ENCODE measurements at places on chromosomes 3 and 15.
A peak's percentile ranks its signal among the peaks of the same experiment; 100 is the strongest.

DNA sequence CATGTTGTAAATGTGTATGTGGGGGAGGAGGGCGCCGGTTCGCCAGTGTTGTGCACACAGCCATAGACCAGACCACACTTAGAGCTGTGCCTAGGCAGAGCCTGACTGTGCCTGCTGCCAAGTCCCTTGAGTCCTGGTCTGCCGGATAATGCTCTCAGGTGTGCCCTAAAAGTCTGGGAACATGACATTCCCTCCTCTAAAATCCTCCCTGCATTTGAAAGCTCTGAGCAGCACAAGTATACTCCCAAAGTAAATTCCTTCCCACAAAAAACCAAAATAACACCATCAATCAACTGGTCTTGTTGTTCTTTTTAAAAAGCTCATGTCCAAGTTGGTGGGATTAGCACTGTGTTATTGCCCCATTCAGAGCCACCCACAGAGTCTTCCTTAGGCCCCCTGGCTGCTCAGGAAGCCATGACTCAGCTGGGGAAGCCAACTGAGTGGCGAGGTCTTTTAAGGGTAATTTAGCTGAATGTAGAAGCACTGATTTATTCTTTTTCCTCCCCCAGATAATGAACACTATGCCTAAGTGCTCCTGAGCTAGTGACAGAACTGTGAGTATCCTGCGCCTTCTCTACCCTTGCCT is 147.8 kb upstream of the MCTP2 start:
- peak; percentile 99 for DNase-seq

DNA sequence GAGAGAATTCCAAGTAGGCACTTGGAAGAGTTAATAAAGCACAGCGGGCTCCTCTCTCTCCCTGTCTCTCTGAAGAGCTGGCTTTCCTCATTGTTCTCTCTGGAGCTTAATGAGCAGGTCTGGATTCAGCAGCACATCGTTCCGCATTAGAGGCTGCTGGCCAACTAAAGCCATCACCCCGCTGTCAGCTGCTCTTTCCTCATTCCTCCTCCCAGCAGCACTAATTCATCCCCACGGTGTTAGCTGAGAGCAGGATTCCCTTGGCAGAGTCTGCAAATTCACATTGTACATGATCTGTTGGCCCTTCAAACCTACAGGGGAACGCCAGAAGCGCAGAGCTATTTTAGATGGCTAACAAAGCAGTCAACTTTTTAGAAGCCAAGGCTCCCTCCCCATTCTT is 44.2 kb downstream of the SGO1 start:
- peak; percentile 11 for DNase-seq

- DNase-seq: peak; percentile 55
These were observed 406 bp upstream of the MPI start for GRCh38 chr15:74889390-74889882.

GRCh38 chr3:142159083-142159740 is 9.9 kb upstream of the TFDP2 start:
- no peak for DNase-seq

- DNase-seq: no peak
These were observed 3.0 kb upstream of the BUB1B start for GRCh38 chr15:40157778-40158447.

- no peak for DNase-seq
These were observed 26.4 kb upstream of the PARL start for GRCh38 chr3:183911087-183911486.

DNA sequence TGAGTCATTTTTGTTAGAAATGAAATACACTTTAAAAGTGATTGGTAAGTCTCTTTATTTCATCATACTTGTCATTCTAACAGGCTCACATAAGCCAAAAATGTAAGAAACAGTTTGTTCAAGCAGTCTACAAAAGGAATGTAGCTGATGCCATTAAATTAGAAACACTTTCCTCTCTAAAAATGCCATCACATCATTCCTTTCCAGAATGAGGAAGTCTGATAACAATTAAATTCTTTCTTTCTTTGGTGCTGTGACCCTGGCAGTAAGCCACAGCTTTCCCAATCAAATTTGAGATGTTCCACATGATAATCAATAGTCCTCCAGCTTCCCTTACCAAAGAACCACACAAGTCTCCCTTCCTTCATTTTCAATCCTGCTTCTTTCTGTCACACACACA is 9.4 kb upstream of the P2RY1 start:
- DNase-seq: peak; percentile 22

- DNase-seq: no peak
These were observed 93.8 kb downstream of the FHIT start for GRCh38 chr3:61157414-61157813.

GRCh38 chr3:9666704-9667445 is 17.6 kb downstream of the MTMR14 start:
- no peak for DNase-seq

DNA sequence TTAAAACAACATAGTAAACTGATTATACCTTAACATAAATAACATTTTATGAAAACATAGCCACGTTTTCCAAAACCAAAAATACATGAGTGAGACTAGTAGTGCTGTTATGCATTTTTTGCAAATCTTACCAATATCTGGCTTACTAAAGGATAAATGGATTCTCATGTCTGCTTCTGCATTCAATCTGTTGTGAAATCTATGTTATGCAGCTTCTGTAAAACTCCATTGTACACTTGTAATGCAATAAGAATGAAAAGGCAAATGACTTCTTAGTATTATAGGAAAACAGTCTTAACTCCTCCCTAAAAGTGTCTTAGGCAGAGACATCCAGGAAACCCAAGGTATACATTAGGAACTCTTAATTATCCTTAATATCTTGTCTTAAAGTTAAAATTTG is 330.9 kb upstream of the THBS1 start:
- DNase-seq: peak; percentile 30

DNA sequence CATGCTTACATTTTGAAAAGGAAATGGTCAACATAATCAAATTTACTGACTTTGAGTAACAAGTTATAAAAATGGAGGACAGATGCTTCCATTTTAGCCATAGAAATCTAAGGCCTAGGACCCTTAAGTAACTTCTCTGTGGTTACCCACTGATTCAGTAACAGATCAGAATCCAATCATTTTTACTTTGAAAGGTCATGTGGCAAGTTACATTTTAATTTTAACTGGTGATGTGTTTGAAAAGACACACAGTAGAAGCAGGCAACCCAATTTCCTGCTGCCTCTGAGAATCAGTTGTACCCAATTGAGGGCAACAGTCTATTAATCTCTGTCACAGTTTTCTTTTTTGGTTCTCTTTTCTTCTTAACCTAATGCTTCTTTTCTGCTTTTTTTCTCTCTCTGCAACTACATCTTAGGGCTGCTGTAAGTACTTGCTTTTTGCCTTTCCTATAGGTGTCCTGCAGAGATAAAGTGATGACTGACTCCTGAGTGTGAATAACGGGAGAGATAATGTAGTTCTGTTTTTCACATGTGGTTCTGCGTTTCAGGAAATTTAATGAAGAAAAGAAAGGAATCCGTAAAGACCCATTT is 3.3 kb downstream of the ZWILCH start:
- DNase-seq: no peak

DNA sequence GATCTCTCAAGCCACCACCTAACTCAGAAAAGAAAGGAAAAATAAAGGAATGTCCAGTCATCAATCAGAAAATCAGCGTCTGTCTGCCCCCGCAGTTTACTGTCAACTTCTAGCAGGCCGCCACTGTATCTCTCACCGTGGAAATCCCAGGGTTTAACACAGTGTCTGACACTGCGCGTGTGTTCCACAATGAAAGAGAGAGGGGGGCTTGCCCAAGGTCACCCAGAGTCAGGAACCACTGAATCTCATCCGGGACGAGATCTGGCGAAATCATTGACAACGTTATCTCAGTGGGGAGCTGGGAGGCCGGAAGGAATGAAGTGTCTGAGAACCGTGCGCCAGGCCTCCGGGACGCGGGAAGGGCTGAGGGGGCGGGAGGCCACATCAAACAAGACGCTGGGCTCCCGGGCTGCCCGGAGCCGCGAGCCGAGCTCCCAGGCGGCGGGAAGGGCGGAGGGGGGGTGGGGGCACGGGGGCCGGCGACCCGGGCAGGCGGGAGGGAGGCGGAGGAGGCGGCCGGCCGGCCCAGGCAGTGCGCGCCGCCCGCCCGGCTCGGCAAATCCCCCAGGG is 2.2 kb upstream of the HES1 start:
- peak; percentile 79 for DNase-seq

DNA sequence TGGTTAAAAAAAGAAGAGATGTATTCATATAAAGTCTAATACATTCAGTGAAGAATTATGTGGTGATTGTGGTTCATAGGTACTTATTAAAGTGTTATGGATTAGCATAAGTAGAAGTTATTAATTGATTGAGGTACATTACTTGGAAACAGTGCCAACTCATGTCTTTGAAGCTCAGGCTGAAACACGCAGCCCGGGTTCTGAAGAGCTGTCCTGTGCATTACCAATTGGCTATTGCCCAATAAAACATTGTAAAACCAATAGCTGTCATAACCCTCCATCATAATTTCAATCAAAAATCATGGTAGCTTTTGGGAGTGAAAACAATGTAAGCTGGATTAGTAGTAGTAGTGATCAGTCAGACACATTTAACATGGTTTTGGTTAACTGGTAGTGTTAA is 560.1 kb downstream of the MCTP2 start:
- DNase-seq: no peak

- no peak for DNase-seq
These were observed 15.6 kb downstream of the CPA3 start for GRCh38 chr3:148880681-148881080.

DNA sequence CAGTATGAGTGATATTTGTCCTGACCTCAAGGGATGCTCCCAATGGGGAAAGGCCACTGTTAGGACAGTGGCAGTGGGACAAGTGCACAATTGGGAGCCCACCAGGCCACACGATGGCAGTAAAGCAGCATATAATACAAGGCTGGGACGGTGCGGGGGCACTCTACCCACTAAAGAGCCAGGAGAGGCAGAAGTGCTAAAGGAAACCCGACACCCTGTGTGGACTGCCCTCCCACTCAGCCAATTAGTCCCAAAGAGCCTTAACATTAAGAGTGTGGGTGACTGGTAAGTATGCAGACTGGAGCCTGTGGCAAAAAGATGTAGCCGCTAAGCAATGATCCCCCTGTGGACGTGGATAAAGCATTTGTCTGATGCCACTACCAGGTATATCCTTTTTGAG is 8.2 kb upstream of the ZNF589 start:
- DNase-seq: peak; percentile 74

- DNase-seq: no peak
These were observed 48.3 kb downstream of the NPTN start for GRCh38 chr15:73584699-73585420.

GRCh38 chr15:77541421-77542181 is 91.1 kb downstream of the LINGO1 start:
- DNase-seq: peak; percentile 36

DNA sequence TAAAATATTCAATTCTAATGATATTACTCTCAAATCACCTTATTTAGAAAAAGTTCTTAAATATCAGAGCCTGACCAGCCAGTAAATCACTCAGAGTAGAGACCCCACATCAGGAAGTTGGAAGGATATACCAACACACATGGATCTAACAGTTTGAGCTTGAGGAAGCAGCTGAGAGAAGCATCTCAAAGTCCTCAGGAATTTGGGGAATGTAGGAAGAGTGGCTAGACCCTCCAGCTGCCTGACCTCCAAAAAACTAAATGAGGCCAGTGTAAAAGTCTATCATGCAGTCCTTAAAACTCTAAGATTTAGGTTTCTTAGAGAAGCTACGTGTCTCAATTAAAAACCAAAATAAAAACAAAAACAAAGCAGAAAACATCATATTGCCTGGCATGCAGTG is 55.4 kb downstream of the SETD2 start:
- peak; percentile 64 for DNase-seq

- peak; percentile 26 for DNase-seq
These were observed 133.9 kb upstream of the LRRFIP2 start for GRCh38 chr3:37308247-37308646.

GRCh38 chr3:190990898-190991297 is 128.4 kb upstream of the GMNC start:
- DNase-seq: no peak

GRCh38 chr3:61628636-61629035 is 67.3 kb downstream of the PTPRG start:
- no peak for DNase-seq

GRCh38 chr3:158961471-158961870 is 159.6 kb downstream of the MFSD1 start:
- no peak for DNase-seq

DNA sequence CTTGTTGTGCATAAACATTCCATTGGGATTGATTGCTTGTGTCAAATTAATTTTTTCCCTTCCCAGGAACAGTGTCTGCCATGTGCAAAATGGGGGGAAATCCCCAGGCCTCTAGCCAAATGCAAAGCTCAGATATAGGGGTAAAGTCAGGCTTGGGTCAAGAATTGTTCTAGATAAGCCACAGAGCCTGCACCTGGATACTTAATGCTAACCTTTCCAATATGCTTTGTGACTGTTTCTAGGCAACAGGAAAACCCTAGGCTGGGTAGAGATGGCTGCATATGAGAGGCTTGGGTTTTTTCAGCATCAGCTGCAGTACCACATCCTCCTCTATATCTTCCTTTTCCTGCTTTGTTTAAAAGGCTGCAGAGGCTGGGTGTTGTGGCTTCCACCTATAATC is 61.9 kb upstream of the ROPN1 start:
- DNase-seq: no peak

DNA sequence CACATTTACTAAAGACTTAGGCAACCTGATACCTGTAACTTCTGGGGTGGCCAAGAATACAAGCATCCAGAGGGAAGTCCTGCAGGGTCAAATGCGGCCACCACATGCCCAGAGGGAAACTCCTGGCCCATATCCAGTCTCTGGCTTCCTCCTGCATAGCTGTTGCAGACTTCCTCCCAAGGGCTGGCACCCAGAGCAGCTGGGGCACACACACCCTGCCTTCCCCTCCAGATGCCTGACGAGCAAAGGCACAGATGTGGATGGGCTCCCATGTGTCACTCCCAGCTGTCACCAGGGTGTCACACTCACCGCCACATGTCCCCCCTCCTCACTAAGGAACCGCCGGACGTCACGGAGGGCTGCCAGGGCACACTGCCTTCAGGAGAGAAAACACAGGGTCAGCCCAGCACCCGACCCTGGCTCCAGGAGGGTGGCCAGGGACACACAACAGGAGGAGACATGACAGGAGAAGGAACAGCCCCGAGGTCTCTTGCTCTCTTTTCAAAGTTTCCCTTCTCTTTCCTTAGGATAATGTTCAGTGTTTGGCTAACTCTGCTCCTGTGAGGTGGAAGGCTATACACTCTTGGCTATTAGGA is 13.2 kb downstream of the PFKFB4 start:
- DNase-seq: no peak

GRCh38 chr3:97917813-97918536 is 54.3 kb downstream of the RIOX2 start:
- DNase-seq: peak; percentile 22

- peak; percentile 20 for DNase-seq
These were observed 250.5 kb downstream of the SHQ1 start for GRCh38 chr3:72597756-72598195.

- no peak for DNase-seq
These were observed 262.3 kb upstream of the HES1 start for GRCh38 chr3:193873426-193874201.

GRCh38 chr15:98823012-98823458 is 174.7 kb downstream of the IGF1R start:
- peak; percentile 89 for DNase-seq

GRCh38 chr3:52069855-52070254 is 13.5 kb upstream of the DUSP7 start:
- no peak for DNase-seq

Data from fibroblast of skin of right biceps (primary cell).